Nucleus accumbens (tissue), 56 donors: ENCODE measurements at places on chromosomes 1 and 21.

DNA sequence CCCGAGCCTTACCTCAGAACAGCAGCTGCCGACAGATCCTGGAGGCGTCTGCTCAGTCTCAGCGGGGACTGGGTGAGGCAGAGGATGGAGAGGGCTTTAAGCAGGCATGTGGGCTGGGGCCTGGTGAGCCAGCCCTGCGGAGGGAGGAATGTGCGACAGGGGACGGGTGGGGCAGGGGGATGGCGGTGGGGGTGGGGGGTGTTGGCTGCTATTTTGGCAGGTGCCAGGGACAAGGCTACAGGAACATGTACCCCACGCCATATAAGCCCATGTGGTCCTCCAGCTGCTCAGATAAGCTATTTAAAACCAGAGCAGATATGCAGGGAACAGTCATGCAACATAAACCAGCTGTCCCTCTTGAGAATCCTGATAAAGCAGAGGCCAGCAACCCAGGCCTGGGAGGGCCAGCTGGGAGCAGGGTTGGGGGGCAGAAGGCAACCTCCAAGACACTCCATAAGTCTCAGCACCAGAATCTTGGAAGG lies at the start of gene TNNT2:
Gene TNNT2 (minus strand): TSS at position 70 of the 482 bp plus-strand sequence. CDS start 4,426 bp downstream, outside the sequence.
- no peak for DNase-seq

DNA sequence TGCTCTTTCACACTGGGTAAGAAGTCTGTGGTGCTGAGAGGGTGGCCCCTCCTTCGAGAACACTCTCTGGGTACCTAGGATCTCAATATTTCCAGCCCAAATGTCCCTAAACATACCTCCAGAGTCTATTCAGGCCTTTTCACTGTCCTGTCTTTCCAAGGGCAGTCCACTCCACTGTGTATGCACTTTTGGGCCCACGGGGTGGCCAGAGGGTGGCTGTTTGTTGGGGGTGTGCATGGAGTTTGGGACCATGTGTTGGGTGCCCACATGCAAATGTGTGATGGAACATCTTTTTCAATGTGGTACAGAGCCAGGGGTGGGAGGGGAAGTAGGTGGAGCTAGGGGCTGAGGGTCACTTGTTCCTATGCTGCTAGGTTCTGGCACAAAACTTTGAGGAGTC lies 87.5 kb downstream of the FAM78B start:
- no peak for DNase-seq

DNA sequence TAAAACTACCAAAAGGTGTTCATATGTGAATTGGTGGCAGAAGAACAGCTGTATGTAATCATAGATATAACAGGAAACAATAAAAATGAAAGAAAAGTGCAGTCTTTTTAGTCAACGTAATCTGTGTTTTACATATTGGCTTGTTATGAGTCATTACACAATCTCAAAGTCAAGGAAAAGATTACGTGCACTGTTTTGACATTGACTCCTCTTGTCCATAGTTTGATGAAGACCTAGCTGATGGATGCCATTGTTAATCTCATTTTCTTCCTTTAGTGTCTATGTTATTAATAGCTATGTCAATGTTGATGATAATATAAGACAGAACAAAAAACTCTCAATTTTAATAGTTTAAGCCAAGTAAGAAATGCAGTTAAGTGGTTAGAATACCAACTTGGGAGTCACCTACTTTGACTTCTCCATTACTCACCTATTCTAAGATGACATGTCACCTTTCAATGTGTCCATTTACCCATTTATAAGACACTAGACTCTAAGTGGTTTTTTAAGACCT lies 84.5 kb upstream of the SAMSN1 start:
- DNase-seq = no peak

DNA sequence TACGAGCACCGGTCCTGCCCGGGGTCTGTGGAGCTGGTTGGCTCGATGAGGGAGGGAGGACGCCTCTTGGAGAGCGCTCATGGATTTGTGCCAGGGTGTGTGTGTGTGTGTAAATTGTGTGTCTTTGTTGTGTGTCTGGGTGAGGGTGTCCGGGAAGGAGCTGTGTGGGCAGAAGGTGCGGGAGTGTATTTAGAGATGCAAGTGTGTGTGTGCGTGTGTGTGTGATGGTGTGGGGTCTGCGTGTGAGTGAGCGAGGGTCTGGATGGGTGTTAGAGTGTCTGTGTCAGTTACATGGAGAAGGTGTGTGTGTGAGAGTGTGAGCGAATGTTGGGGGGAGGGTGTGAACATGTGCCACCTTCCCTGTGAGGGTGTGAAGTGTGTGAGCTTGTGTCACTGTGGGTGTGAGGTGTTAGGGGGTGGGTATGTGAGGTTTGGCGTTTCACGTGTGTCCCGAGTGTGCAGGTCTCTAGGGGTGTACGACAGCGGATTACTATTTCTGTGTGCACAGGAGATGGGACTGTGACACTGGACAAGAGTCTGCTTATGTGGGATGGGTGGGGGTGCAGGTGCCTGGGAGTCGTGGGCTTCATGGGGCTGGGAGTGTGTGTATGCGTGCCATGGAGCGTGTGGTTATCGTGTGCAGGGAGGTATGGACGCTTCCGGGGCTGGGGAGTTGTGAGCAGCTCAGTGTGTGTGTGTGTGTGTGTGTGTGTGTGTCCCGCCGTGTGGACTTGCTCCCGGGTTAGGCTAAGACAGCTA lies 880 bp downstream of the IGSF21 start:
- no peak for DNase-seq

DNA sequence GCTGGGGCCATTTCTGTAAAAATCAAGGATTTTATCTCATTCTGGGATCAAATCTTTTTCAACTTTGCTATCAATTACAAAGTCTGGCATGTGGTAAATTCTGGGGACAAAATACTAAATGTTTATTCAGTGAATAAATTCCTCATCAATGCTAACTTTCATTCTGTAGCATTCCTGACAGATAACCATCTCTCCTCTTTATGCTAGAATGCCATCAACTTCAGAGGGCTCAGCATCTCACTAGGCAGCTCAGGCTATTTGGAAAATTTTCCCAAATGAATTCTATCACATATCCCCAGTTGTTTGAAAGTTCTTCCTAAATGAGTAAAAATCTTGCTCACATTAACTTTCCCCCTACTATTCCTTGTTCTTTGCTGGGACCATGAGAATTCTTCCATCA lies 163.0 kb upstream of the DAB1 start:
- no peak for DNase-seq

- no peak for DNase-seq
Observed at GRCh38 chr1:92838519-92838918, 6.7 kb downstream of the RPL5 start.

DNA sequence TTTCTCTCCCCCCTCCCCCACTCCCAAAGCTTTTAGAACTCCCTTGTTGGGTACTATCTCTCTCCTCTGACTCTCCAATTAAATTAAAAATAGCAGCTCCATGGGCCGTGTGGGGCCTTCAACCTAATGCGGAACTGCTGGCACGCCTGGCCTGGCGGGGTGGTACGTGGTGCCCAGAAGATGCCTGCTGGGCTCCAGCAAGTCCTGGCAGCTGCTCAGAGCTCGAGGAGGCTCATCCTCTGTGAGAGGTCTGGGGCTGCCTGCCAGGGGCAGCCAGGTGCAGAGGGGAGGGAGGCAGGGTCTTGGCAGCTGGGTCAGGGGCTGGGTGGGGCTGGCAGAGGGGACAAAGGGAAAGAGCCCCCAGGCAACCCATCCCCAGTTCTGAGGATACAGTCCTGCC lies 74.4 kb downstream of the ACTL8 start:
- no peak for DNase-seq

DNA sequence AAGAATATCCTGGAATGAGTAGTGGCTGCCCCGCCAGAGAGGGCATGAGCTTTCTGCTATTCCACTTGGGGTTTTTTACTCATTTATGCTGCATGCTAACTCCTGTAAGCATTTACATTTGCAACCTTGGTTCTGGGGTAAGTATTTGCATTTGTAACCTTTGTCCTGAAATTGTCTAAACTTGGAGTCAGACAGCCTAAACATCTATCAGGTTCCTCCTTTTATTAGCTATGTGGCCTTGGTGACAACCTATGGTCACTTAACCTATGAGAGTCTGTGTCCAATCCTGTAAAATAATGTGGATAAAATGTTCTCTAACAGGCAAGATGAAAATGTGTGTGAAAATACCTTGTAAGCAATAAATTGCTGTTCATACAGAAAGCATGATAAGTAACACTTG lies 8.9 kb upstream of the ZMYM4 start:
- no peak for DNase-seq

DNA sequence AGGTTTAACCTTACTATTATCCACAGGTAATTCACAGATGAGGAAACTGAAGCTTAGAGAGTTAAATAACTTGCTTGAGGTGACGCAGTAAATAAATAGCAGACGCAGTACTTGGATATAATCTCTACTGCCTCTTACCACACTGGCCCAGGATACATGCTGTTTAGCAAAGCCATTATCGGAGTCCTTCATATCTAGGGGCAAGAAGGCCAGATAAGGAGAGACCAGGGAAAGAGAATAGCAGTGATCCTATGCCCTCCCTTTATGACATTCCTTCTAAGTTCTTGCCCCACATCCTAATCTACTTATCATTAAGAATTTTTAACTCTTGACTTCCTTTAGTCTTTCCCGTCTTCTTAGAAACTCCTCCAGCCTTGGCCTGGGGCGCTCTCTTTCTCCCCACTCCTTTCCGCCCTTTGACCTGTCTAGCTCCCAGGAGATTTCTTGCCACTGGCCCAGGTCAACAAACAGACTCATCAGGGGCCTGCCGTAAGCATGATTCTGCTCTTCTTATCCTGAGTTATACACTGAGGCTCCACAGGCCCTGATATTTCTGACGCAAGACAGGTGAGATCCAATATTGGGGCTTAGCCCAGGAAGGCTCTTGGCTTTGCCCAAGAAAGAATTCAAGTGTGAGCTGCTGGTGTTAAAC lies 11.4 kb upstream of the SLAMF1 start:
- no peak for DNase-seq

DNA sequence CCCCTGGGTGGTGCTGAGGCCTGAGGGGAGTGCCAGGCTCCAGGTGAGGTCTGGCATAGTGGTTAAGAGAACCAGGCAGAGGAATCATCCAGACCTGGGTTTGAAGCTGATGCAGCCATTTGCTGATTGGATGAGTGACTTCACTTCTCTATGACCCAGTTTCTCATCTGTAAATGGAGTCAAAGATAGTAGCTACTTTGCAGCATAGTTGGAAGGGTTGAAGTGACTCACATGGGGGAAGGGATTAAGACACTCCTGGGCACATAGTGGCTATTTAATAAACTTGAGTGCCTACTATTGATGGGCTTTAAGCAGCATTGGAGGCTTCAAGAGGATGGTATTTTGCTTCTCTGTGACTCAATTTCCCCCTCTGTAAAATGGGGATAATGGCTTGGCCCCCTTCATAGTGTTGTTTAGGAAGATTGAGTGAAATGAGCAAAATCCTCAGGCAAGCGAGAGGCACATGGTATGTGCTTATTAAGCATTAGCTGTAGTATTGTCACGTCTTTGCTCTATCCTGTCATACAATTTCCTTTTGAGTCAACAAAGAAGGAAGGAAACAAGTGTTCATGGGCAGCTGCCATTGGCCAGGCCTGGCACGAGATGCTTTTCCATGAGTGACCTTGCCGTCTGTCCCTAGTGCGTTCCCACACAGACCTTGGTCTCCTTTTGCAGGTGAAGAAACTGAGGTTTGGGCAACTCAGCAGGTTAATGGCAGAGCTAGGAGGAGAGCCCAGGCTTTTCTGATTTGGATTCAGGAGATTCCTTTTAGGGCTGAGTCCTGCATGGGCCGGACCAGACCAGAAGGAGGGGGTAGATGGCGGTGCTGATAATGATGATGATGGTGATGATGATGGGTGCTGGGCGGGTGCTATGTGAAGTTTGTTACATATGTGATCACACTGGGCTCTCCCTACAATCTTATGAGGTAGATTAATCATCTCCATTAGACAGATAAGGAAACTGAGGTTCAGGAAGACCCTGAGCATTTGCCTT lies 131.1 kb upstream of the WNT4 start:
- no peak for DNase-seq

DNA sequence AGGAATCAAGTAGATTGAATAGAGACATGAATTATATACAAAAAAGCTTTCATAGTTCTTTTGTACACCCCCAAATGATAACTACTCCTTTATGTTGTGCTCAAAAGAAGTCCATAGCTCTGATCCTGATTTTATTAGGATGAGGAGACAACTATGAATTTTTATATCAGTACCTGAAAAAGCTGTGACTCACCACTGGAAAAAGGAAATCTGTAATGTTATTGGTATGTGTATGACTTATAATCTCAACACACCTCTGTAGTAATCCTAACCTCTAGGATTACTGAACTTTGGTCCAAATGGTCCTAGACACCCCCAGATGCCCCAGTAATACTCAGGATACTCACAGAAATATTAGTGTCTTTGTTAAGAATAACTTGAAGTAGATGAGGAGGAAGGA lies 10.2 kb downstream of the PRKAB2 start:
- DNase-seq = no peak

- DNase-seq = no peak
Observed at GRCh38 chr21:31414263-31415000, 70.4 kb upstream of the TIAM1 start.

GRCh38 chr1:85463731-85464496 lies 1.0 kb downstream of the DDAH1 start:
- DNase-seq = no peak

DNA sequence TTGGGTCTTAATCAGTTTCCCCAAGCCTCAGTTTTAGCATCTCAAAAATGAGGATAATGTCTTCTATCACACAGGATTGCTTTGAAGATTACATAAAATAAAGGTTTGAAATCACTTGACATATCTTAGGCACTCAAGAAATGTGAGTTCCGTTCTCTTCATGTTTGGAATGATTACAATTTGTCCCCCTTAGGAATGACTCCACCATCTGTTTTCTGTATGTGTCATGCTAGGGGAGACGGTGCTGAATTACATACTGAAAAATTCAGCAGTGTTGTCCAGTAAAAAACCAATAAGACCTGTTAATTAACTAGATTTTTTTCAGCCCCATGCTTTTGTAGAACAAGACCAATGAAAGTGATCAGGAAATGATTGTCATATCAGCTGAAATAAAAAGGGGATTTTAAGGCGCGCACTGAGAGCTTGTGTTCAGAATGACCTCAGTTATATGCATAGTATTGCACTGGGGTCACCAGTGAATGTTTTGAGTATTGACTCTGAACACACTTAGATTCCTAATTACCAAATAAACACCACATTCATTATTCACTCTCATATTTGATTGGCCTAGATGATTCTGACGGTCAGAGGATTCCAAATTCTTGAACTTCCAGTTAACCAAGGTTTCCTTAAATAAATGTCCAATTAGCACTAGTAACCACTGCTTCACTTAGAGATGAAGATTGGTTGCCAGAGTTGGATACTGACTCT lies 114.5 kb upstream of the KCNK2 start:
- DNase-seq = no peak
